T-cell (primary cell): ENCODE measurements at places on chromosomes 16 and 17. TPM values are rescaled to one million over a fixed set of nuclear protein-coding genes. Genes with fewer than 3 reads are reported as not detected.
A peak's percentile ranks its signal among the peaks of the same experiment; 100 is the strongest.

- peaks cover 7% of the 10 kb centered on the region for H3K36me3 ChIP-seq
- H3K27me3 ChIP-seq, result no peaks in the 10 kb centered on the region
- H3K27ac ChIP-seq, result no peak overlapping the region
- no peak for DNase-seq
- H3K4me3 ChIP-seq, result no peak overlapping the region
These were observed 5.6 kb downstream of the KCTD13 start for GRCh38 chr16:29920288-29921033.

DNA sequence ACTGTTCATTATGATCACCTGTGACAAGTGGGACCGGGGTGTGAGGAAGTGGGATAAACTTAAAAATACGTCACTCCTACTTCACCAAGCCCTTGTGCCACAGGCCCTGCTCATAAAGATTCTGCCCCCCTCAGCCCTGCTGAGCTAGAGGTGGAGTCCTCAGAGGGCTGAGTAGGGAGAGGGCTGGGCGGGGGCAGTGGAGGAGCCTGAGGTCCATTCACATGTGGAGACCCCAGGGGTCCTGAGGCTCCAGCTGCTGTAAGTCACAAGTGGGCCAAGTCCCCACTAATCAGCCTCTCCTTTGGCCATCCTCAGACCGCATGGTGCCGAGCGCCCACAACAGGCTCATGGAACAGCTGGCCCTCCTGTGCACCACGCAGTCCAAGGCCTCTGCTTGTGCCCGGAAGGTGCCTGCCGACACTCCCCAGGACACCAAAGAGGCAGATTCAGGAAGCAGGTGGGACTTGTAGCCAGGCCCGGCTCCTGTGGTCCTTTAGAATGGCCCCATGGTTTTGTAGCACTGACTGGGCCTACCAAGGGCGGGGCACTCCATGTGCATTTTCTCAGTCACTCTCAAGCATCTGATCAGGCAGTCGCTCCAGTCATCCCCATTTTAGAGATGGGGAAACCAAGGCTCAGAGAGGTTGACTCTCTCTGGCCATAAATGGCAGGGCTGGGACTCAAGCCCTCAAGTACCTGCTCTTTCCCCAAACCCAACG, 10.4 kb downstream of the DNAAF8 start:
- peaks cover 15% of the 10 kb centered on the region for H3K27me3 ChIP-seq
- peaks cover 33% of the 10 kb centered on the region for H3K4me1 ChIP-seq
- no peak overlapping the region for H3K4me3 ChIP-seq
- DNase-seq, result no peak

DNA sequence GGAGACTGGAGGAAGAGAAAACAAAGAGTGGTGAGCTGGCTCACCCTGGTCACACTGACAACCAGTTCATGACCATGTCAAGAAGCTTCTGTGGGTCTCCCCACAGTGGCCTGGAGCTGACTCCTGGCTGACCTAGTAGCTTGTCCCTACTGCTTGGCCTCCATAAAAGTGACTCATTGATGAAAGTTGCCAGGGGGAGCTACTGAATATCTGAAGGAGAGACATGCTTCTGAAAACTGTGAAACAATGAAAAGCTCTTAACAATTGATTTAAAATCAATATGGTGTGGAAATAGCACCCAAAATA, 22.0 kb downstream of the SMPD3 start:
- H3K4me3 ChIP-seq, result no peak overlapping the region
- H3K36me3 ChIP-seq, result no peaks in the 10 kb centered on the region
- H3K27ac ChIP-seq, result peak overlapping the region; percentile 3

- H3K4me1 ChIP-seq, result no peaks in the 10 kb centered on the region
- DNase-seq, result no peak
- no peak overlapping the region for H3K27ac ChIP-seq
- peak overlapping the region; percentile 89 for H3K4me3 ChIP-seq
- H3K36me3 ChIP-seq, result no peaks in the 10 kb centered on the region
These were observed 1.5 kb downstream of the MRC2 start for GRCh38 chr17:62628831-62629555.

- H3K4me1 ChIP-seq, result peaks cover 75% of the 10 kb centered on the region
- H3K4me3 ChIP-seq, result peak overlapping the region; percentile 79
- H3K27ac ChIP-seq, result no peak overlapping the region
- H3K36me3 ChIP-seq, result no peaks in the 10 kb centered on the region
- peaks cover 76% of the 10 kb centered on the region for H3K27me3 ChIP-seq
These were observed 800 bp downstream of the PLEKHH3 start for GRCh38 chr17:42675965-42676423.

DNA sequence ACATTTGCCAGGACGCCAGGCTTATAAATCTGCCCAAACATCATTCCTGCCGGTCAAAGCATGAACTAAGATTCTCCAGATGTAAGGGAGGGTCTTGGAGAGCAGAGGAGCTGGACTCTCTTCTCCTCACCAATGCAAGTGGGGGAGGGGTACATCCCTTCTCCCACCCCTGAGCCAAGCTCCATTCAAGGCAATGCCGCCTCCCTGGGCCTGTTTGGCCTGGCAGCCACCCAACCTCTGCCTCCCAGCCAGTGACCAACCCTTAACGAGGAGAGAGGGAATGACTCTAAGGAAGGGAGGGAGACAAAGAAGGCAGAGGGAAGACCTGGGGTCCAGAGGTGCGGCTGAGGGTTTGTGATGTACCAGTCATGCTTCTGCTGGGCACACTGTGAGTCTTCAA, 13.8 kb downstream of the C17orf50 start:
- no peak overlapping the region for H3K27ac ChIP-seq
- H3K36me3 ChIP-seq, result no peaks in the 10 kb centered on the region
- peaks cover 33% of the 10 kb centered on the region for H3K27me3 ChIP-seq

DNA sequence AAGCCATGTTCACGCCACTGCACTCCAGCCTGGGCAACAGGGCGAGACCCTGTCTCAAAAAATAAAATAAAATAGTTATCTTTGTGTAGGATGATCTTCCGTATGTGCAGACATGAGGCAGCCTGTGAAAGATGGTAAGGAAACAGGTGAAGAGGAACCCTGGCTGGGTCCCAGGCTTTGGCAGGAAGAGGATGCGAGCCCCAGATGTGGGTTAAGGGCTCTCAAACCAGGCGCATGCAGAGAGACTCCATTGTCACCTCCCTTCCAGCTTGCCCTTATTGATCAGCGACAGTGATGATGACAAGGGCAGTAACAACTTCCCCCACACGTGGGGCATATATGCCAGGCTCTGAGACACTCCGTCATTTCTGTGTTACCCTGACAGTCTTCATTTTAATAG, 106.8 kb downstream of the GNAO1 start:
- H3K4me1 ChIP-seq, result no peaks in the 10 kb centered on the region
- no peak overlapping the region for H3K27ac ChIP-seq
- no peaks in the 10 kb centered on the region for H3K27me3 ChIP-seq
- no peak overlapping the region for H3K4me3 ChIP-seq
- DNase-seq, result no peak
- H3K36me3 ChIP-seq, result no peaks in the 10 kb centered on the region

The ENPP7 gene
- 0.15 TPM for total RNA-seq

DNA sequence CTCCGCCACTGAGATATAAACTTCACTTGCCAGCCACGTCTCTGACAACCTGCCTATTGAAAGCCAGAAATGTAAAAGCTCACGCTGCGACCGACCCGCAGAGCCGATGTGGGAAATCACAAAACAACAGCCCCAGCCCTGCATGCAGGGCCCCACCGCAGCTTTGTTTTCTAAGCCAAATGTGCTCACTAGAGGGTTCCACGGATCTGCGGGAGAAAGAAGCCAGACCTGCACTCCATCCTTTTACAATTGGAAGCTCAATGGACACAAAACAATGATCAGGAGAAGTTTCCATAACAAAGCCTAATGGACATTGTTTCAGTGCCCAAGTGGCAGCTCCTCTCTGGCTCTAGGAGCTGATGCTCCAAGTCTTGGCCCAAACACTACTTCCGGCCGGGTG, 33.1 kb downstream of the WIPI1 start:
- H3K36me3 ChIP-seq, result peaks cover 4% of the 10 kb centered on the region
- DNase-seq, result no peak
- H3K4me1 ChIP-seq, result no peaks in the 10 kb centered on the region
- H3K27me3 ChIP-seq, result no peaks in the 10 kb centered on the region
- H3K27ac ChIP-seq, result no peak overlapping the region
- H3K4me3 ChIP-seq, result no peak overlapping the region

DNA sequence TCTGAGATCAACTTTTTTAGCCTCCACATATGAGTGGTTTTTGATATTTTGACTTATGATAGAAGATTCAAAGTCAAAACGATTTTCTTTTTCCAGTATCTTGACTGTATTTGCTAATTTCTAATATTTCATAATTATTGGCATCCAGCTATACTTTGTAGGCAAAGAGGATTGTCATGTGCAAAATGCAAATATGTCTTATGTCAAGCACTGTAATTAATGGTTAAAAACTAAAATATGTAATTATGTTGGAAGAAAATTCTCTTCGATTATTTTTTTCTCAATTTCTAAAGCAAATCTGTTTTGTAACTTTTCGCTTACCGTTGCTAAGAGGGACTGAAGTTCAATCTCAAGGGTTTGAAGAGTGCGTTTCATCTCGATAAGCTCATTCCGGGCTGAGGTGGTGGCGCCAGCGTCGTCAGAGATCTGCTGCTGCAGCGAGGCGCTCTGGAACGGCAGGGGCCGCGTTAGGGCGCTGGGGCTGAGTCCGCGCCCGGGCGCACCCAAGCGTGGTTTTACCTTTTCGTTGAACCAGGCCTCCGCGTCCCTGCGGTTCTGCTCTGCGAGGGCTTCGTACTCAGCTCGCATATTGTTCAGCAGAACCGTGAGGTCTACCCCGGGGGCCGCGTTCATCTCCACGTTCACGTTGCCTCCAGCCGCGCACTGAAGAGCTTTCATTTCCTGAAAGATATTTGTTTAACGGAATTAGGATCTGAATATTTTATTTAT, 3.0 kb downstream of the KRT27 start:
- no peaks in the 10 kb centered on the region for H3K36me3 ChIP-seq
- DNase-seq, result no peak
- H3K4me3 ChIP-seq, result peak overlapping the region; percentile 54
- peaks cover 4% of the 10 kb centered on the region for H3K4me1 ChIP-seq
- H3K27me3 ChIP-seq, result peaks cover 13% of the 10 kb centered on the region

DNA sequence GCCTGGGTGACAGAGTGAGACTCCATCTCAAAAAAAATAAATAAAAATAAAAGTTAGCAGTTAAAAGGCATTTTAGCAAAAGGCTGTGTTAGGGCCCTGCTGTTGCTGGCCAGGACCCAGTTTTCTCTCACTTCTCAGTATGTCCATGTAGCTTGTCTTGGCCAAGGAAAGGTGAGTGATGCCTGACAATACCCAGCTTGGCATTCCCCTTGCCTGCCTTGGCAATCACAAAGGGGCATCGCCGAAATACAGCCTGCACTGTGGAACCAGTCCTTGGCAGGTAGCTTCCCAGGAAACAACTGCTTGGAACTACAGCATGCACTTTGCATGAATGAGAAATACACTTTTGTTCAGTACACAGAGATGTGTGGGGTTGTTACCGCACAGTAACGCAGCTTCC, 61.7 kb downstream of the DNAH17 start:
- no peaks in the 10 kb centered on the region for H3K4me1 ChIP-seq
- H3K36me3 ChIP-seq, result no peaks in the 10 kb centered on the region
- H3K4me3 ChIP-seq, result no peak overlapping the region
- H3K27ac ChIP-seq, result no peak overlapping the region
- DNase-seq, result no peak

DNA sequence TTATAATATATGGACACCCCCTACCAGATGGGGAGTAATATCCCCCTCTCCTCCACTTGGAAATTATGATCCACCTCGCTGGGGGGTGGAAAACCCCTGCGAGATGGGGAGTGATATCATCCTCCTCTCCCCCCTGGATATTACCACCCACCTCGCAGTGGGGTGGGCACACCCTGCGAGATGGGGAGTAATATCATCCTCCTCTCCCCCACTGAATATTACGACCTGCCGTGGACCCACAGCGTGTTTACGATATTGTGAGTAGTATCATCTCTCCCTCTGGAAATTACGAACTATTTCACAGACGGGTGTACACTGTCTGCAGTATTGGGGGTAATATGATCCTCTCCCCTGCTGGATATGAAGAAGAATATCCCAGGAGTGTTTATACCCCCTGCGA, 228.3 kb upstream of the WSCD1 start:
- H3K4me1 ChIP-seq, result no peaks in the 10 kb centered on the region
- peaks cover 7% of the 10 kb centered on the region for H3K27me3 ChIP-seq
- H3K36me3 ChIP-seq, result no peaks in the 10 kb centered on the region
- DNase-seq, result no peak
- H3K4me3 ChIP-seq, result no peak overlapping the region
- no peak overlapping the region for H3K27ac ChIP-seq

The RCVRN gene
- total RNA-seq, result not detected

The NAGS gene
- 1.8 TPM for total RNA-seq

- H3K4me3 ChIP-seq, result no peak overlapping the region
- no peaks in the 10 kb centered on the region for H3K36me3 ChIP-seq
- no peak overlapping the region for H3K27ac ChIP-seq
- DNase-seq, result no peak
These were observed 346.2 kb upstream of the TBX2 start for GRCh38 chr17:61053469-61053868.

- no peak overlapping the region for H3K4me3 ChIP-seq
- no peaks in the 10 kb centered on the region for H3K4me1 ChIP-seq
- no peaks in the 10 kb centered on the region for H3K36me3 ChIP-seq
- peaks cover 11% of the 10 kb centered on the region for H3K27me3 ChIP-seq
These were observed 17.2 kb upstream of the ALOX15 start for GRCh38 chr17:4658478-4659305.

GRCh38 chr16:50102051-50102746, 36.4 kb downstream of the HEATR3 start:
- H3K4me3 ChIP-seq, result no peak overlapping the region
- H3K27me3 ChIP-seq, result no peaks in the 10 kb centered on the region
- DNase-seq, result no peak
- H3K36me3 ChIP-seq, result peaks cover 56% of the 10 kb centered on the region
- no peaks in the 10 kb centered on the region for H3K4me1 ChIP-seq
- H3K27ac ChIP-seq, result no peak overlapping the region

GRCh38 chr17:40962059-40962561, 4.6 kb downstream of the KRT39 start:
- H3K27ac ChIP-seq, result no peak overlapping the region
- no peak for DNase-seq
- no peaks in the 10 kb centered on the region for H3K4me1 ChIP-seq
- no peaks in the 10 kb centered on the region for H3K27me3 ChIP-seq
- no peak overlapping the region for H3K4me3 ChIP-seq
- no peaks in the 10 kb centered on the region for H3K36me3 ChIP-seq

- peaks cover 24% of the 10 kb centered on the region for H3K4me1 ChIP-seq
- H3K4me3 ChIP-seq, result peak within 1 kb of the TSS; percentile 95
- peak; percentile 90 for DNase-seq
These were observed at the start of gene TIMM22 for GRCh38 chr17:996554-997344. TIMM22 (plus strand) TSS chr17:997129; CDS start chr17:997143, 14 bp downstream.

DNA sequence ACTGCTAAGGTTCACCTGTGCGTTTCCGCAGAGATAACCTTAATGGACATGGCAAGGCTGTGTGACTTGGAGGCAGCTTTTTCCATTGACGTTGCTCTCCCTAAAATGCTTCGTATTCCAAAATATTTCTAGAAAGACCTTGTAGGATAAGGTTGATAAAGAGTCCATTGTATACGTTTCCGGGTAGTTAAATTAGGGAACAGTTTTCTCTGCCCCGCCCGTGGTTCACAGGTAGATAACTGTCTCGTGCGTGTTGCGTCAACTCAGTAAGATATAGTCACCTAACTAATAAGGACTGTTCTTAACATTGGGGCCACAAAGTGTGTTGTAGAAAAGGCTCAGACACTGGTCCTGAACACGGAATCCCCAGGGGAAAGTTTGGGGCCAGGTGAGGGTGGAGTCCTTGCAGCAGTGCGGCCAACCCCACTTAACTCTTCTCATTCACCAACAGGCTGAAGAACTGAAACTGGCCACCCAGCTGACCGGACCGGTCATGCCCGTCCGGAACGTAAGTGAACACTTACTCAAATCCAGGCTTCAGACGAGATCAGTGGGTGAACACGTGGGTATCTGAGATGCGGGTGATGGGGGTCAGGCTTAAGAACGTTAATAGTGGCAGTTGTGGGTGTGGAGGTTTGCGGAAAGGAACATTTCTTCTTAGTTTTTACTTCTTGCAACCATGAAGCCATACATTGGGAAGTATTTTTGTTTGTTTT, 1.6 kb downstream of the RPL13 start:
- H3K4me1 ChIP-seq, result peaks cover 32% of the 10 kb centered on the region
- H3K4me3 ChIP-seq, result peak overlapping the region; percentile 73
- H3K36me3 ChIP-seq, result peaks cover 16% of the 10 kb centered on the region
- H3K27me3 ChIP-seq, result no peaks in the 10 kb centered on the region

The ANKRD13B gene
- 3.5 TPM for total RNA-seq
